ENCODE measurements at places on chromosomes 16 and 17.
A peak's percentile ranks its signal among the peaks of the same experiment; 100 is the strongest.

GRCh38 chr17:4599505-4600281 lies 15.4 kb downstream of the SMTNL2 start:
- DNase-seq = no peak

DNA sequence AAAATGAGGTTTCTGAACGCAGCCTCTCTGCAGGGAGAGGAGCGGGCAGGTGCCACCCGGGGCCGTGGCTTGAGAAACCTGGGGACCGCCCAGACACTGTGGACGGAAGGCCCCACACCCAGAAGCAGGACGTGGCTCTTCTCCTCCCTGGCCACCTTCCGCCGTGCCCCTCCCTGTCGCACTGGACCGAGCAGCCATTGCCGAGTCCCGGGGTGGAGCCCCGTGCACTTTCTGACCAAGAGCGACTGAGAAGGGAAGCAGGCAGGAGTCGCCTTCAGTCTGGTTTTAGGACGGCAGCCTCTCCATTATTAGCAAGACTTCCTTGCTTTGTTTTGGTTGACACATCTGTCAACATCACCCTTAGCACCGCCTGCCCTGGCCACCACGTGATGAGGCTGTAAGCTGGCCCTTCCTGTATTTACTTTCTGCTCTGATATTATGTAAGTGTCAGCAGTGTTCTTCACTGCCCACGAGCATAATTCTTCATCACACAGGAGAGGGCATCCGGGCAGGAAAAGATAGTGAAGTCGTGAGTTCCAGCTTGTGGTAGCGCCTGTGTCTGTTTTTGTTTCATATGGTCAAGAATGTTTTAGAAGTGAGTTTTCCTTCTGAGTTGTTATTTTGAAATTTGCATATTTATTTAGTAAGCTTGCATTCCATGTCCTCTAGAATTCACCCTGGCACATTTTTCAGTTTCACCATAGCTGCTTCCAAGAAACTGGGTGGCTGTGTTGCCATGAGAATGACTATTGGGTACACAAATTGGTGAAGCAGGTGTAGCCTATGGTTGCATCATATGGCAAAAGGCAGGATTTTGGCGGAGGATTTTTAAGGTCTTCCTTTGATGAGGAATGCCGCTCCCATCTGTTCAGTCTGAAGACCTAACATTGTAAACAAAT lies 1.0 kb downstream of the HERPUD1 start:
- DNase-seq = peak; percentile 77

- DNase-seq = peak; percentile 75
Measured at GRCh38 chr16:80580109-80580832, 39.5 kb downstream of the DYNLRB2 start.

DNA sequence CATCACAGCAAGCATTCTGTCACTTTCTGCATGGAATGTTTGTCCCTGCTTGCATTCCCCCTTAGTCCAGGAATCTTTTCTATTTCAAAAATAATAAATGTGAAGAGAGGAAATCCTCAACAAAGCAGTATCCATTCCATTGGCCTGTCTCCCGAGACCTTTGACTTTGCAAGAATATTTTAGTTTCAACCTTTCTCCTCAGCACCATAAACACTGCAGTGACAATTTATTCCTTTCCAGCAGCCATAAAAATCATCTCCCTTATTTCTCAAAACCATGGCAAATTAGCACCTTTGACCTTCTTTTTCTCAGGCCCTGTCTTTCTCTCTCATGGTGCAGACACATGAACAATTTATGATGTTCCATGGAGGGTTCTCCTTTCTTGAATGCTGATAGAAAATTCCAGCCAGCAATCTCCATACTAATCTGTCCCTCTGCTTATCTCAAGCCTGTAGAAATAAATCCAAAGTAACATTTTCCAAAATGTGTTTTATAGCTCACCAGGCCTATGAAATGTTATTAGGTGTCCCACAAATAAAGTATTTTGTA lies 352.1 kb upstream of the CCL2 start:
- DNase-seq = no peak

DNA sequence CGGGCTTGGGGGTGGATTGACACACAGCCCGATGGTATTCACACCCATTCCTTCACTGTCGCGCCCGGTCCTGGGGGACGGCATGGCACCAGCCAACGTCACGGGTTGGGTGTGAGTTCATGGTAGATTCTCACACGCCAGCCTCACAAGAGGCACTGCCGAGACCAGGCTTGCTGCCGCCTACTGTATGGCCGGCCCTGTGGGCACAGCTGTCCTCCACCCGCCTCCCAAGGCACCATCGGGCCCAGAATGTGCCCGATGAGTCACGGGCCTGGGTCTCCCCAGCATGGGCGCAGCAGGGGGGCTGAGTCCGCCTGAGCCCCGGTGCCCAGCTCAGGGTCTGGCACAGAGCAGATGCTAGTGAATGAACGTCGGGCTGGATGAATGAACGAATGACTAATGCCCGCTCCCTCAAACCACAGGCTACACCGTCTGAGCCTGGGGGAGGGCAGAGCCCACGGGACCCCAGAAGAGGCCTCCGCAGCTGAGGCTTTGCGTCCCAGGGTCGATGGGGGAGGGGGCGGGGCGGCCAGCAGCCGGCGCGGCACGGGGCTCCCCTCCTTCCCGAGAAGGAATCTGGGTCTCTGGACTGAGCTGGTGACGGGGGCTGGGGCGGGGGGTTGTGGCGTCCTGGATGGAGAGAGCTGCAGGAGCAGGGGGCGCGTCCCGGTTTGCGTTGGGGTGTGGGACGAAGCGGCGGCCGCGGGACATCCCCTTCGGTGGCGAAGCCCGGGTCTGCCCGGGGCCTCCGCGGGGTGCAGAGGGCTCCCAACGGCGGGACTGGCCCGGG lies 829 bp downstream of the PITPNM3 start:
- DNase-seq = peak; percentile 45

DNA sequence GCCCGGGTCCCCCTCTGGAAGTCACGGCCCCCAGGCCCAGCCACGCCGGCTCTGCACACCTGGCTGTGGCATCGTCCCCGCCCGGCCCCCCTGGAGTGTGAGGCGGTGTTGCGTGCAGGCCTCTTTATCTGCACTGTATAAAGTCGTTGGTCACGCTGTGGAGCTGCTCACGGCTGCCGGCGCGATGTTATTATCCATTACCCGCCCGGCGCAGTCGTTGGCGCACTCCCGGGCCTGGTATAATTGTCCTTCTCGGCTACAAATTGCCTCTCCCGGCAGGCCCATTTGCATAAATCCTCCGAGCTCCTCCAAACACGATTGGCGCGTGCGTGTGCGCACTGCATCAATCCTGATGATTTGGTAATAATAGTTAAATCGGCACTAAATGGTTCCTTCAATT lies 57.8 kb downstream of the BAHCC1 start:
- DNase-seq = no peak

DNA sequence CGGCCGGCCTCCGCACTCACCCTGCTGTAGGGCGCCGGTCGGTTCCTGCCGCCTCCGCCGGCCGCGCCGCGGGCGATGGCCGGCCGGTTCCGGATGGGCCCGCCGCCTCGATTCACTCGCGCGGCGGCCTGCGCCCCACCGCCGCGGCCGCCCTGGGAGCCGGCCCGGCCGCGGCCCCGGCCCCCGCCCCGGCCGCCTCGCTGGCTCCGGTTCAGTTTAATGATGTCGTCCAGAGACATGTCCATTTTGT lies 158 bp downstream of the ALYREF start:
- no peak for DNase-seq

DNA sequence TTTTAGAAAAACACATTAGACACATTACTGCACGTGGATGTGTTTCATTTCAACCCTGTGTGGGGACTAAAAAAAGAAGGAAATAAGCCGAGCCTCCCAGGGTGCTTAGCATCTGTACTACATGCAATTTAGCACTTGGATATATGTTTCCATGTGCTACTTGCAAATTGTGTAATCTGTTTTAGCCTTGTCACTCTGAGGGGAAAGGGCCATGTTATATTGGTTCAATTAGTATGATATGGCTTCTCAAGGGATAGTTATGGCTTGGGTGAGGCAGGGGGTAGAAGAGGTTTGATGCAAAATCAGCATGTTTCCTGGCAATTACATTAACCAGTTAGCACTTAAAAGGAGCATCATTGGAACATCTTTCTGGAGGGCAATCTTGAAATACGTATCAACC lies 353.5 kb upstream of the GOT2 start:
- no peak for DNase-seq

DNA sequence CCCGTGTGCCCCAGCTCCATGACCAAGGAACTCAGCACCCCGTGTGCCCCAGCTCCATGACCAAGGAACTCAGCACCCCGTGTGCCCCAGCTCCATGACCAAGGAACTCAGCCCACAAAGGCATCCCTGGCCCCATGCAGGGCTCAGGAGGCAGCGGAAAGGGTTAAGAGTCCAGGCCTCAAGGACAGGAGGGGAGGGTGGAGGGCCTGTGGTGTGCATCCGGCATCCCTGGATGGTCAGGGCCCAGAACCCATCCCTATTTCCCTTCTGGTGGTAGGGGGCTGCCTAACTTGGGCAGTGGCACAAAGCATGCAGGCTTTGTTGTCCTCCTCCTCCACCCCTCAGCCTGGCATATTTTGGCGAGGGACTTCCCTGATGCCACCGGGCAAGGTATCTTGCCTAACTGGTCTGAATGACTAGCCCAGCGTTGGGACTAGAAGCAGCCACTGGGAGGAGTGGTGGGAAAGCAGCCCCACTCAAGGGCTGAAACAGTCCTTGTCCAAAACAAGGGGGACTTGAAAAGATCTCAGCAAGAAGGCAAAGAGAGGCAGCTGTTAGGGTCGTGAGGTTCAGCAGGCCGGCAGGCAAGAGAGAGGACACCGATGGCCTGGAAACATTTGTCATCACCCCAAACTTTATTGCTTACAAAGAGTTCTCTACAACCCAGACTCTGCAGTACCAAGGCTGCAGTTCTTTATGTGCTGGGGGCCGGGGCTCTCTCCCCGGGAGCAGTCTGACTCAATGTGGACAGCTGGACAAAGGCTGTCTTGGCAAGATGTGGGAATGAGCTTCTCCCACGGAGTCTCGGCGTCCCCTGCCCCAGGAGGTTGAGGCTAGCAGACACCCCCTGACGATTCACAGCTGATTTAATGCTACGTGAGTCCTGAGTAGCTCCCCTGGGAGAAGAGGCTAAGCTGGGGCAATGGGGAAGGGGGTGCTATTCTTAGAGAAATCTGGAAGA lies 902 bp upstream of the SPATA32 start:
- peak; percentile 50 for DNase-seq

DNA sequence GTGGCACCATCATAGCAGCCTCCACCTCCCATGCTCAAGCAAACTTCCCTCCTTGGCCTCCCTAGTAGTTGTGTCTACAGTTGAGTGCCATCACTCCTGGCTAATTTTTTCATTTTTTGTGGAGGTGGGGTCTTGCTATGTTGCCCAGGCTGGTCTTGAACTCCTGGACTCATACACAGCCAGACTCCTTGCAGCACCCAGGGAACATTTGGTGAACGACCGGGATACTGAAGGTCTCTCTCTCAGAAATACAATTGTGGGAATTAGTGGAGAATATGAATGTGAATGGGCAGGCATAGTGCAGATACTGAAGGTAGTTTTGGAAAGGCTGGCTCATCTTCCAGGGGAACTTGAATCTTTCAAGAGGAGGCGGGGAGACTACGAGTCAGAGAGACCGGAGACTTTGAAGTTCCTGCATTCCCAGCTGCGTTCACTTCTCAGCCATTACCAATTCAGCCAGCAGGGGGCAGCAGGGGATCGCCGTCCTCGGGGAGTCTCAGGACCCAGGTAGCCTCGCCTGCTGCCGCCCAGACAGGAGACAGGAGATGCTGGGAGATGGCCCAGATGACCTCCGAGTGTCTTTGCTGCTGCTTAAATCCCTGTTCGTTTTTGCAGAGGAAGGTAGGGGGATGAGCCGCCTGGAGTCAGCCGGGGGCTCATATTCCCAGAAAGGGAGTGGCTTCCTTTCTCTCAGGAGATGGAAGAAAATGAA lies 68.6 kb downstream of the HAPSTR1 start:
- DNase-seq = peak; percentile 60

DNA sequence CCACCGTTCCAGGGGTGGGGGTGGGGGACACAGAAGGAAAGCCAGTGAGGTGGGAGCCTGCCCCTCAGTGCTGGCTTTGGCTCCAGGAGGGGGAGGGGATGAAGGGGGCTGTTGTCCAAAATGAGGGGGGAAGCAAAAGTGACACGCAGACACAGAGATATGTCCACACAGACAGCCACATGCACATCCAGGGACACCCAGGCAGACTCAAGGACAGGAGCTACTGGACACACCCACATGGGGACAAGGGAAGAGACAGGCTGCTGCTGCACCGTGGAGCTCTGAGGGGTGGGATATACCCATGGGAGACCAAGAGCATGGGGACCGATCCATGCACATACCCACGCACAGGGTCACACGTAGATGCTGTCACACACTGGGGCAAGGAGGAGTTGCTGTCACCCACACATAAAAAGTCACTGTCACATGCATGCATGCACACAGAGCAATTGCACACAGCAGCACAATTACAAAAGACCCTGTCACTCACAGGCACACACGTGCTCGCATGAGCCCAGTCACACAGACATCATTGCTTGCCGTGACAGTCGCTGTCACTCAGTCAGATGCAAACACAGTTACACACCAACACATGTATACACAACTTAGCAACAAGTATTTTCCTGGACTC lies 1.3 kb downstream of the THRA start:
- no peak for DNase-seq

DNA sequence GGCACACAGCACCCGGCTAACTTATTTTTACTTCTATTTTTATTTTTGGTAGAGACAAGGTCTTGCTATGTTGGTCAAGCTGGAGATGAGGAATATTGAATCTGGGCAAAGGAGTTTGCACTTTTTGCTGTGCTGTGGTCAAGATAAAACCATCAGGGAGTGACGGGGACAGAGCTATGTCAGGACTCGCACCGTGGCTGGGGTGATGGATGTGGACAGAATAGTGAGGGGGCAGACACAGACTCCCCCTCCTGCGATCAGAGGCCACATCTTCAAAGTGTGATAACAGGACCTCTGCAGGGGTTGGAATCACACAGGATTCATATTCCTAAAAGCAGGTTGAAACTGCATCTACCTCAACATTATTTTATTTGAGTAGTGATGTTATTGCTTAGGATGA lies 25.6 kb downstream of the IL21R start:
- no peak for DNase-seq

- DNase-seq = no peak
Measured at GRCh38 chr17:82718986-82719685, 2.6 kb downstream of the FN3KRP start.

DNA sequence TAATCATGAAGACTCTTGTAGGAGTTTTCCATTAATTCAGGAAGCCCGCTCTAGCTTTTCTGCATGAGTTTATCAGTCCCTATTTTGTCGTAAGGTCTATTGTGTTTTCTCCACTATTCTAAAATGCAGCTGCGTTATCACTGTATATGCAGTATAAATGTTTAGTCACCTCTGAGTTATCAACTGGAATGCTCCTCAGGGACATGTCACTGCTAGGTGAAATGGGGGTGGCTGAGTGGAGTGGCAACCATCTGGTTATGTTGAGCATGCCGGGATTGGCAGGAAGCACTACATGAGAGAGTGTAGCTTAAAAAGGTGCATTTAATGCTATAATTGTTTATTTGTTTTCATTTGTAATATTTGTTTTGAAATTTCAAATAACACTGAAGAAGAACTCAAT lies 285.2 kb upstream of the ELAC2 start:
- DNase-seq = no peak

GRCh38 chr16:56242740-56243139 lies 51.5 kb downstream of the GNAO1 start:
- no peak for DNase-seq

GRCh38 chr16:17404941-17405689 lies 65.6 kb downstream of the XYLT1 start:
- DNase-seq = peak; percentile 93

- no peak for DNase-seq
Measured at GRCh38 chr17:2776589-2777241, 19.5 kb upstream of the RAP1GAP2 start.

GRCh38 chr16:48126801-48127644 lies 28.8 kb downstream of the ABCC12 start:
- peak; percentile 100 for DNase-seq

- peak; percentile 93 for DNase-seq
Measured at GRCh38 chr17:72600934-72601333, 480.1 kb downstream of the SOX9 start.
